ENCODE measurements at places on chromosomes 3 and 15. TPM values are rescaled to one million over a fixed set of nuclear protein-coding genes. Genes with fewer than 3 reads are reported as not detected.

SACM1L gene
- 39.5 TPM for total RNA-seq

DNA sequence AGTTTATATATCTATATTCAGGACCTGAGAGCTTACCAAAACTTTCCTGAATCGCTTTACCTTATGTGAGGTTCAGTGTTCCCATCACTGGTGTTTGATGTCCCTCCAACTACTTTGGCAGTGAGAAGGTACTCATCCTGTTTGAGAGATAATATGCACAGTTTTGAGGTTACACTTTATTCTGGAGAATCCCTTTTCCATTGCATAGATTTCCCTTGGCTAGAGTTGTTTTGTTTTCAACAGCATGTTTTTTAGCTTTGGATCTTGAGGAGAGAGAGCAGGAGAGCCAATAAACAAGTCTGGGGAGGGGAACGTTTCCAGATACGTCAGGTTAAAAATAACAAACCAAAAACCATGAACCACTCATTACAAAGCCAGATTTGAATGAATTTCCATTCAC lies 33.6 kb downstream of the CD200 start:
- no peak overlapping the region for H3K4me3 ChIP-seq
- H3K36me3 ChIP-seq: no peaks in the 10 kb centered on the region
- H3K27me3 ChIP-seq: peaks cover 4% of the 10 kb centered on the region
- H3K27ac ChIP-seq: no peak overlapping the region
- DNase-seq: no peak
- H3K4me1 ChIP-seq: no peaks in the 10 kb centered on the region

GOLGA8G gene
- not detected for total RNA-seq

CFAP92 gene
- not detected for total RNA-seq

TP63 gene
- total RNA-seq: 1.8 TPM

PLXNA1 gene
- 91.3 TPM for total RNA-seq

CPLX3 gene
- total RNA-seq: not detected

- peak; percentile 43 for DNase-seq
- no peak overlapping the region for H3K27ac ChIP-seq
- H3K27me3 ChIP-seq: no peaks in the 10 kb centered on the region
- no peaks in the 10 kb centered on the region for H3K4me1 ChIP-seq
Observed at GRCh38 chr3:195064300-195064931, 206.5 kb downstream of the XXYLT1 start.

DNA sequence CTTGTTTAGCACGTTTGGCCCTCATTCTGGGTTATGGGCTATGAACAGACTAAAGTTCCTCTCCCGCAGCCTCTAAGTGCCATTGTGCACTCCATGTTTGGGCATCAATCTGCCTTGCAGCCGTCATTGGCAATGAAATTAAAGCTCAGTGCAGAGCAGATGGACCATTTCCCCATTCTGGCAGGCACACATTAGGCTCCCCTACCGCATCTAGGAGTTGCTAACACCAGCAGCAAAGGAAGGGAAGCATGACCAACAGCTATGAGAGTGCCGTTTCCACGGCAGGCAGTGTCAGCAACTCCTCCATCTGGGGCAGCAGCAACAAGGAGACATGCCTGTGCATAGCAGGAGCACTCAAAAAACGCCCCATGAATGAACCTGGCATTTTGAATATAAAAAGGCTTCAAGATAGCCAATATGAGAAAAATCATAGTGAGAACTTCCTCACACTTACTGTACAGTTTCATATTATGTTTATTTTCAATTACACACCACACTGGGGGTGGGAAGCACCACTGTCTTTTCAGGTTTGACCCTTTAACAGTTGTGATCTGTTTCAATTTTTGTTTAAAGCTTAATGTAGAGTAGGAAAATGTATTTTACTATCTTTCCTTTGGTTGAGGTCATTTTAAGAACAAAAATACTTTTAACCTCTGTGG lies 218.7 kb downstream of the KCNMB2 start:
- H3K4me1 ChIP-seq: no peaks in the 10 kb centered on the region
- H3K4me3 ChIP-seq: no peak overlapping the region
- no peaks in the 10 kb centered on the region for H3K27me3 ChIP-seq
- H3K27ac ChIP-seq: no peak overlapping the region

SLC12A1 gene
- not detected for total RNA-seq

GREM1 gene
- total RNA-seq: 457 TPM

BDH1 gene
- 5.8 TPM for total RNA-seq

HHLA2 gene
- not detected for total RNA-seq

Measured in osteoblast (primary cell).